ENCODE measurements at places on chromosomes 3 and 15.

DNA sequence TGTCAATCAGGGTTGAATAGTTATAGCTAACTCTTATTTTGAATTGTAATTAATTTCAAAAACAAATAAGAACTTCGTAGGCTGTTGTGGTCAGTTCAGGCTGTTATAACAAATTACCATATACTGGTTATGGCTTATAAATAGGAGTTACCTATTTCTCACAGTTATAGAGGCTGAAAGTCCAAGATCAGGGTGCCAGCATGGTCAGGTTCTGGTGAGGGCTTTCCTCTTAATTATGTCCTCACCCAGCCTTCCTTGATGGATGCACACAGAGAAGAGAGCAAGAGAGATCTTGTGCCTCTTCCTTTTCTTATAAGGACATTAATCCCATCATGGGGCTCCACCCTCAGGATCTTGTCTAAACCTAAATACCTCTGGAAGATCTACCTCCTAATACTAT lies 265.9 kb upstream of the SUCLG2 start:
- no peak for ATAC-seq

GRCh38 chr3:11509173-11510000 lies 134.3 kb downstream of the VGLL4 start:
- ATAC-seq = no peak

- no peak for ATAC-seq
Observed at GRCh38 chr15:65086680-65087111, 10.2 kb downstream of the KBTBD13 start.

- no peak for ATAC-seq
Observed at GRCh38 chr3:35666888-35667287, 27.6 kb downstream of the ARPP21 start.

GRCh38 chr15:80010131-80010673 lies 39.2 kb upstream of the BCL2A1 start:
- no peak for ATAC-seq

DNA sequence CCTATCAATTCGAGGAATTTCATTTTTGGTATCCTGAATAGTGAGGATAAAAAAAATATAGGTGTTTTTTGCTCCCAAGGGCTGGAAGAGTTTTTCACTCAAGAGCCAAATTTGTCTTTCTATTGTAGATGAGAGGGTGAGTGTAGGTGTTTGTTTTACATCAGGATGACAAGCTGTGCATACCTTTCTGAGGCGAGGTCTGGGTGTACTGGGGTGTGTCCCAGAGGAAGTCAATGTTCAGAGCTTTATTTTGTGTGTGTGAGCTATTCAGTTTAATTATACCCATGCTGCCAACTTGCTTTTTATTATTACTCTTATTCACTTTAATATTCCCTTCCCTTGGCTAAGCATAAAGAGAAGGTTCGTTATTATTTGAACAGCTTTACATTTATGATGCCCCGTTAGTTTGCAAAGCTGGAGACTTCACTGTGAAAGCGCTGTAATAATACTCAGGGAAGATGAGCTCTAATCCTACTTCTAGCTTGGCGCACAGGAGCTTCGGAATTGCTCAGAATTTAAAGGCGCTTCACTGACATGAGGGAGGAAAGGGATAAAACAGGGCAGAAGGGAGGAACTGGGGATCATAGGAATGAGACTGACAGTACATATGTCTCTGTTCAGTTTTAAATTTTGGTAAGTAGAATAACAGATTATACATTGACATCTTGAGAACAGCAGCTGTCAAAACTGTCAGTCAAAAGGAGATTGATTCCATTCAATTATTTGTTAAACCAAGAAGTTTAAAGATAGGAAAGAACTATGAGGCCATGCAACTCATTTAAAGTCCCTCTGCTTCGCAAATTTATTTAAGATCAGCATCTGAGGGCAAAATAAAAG lies 117.7 kb upstream of the TP63 start:
- no peak for ATAC-seq

DNA sequence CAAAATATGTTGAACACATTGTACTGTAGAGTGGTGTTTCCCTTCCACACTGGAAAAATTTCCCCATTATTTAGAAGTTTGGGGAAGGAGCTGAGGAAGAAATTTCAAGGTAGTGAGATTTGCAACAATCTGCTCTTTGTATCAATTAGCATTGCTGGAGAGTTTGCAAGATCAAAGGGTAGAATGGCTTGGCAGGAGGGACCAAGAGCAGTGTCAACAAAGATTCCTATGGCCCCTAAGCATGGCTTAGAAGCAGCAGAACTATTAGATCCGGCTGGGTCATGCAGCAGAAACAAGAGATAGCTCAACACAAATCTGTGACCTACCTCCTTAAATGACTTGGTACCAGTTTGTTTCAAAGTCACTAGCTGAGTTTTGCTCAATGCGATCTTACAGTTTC lies 175.0 kb downstream of the C3orf38 start:
- no peak for ATAC-seq

DNA sequence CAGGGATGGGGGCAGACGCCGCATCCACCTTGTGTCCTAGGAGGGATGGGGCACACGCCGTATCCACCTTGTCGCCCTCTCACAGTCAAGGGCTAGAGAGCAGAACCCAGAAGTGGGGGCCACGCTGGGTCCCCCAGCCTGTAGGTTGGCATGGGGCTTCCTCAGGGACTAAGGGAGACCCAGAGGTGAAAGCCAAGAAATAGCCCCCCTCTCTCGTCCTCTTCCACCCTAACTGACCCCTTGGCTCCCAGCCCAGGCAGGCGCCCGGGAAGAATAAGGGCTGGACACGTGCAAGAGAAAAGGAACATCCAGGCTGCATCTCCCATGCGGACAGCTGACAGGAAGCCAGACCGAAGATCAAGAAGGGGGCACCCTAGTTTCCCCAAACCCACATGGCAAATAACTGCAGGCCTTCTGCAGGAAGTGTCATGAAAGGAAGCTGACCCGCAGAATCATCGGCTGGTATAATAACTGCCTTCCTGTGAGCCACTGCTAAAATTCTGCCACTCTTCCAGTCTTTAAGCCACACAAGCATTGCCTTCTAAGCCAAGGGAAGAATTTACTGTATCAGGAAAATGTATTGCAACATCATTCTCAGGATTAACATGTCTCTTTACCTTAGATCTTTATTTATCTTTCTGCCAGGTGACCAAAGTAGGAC lies 38.5 kb upstream of the TFRC start:
- no peak for ATAC-seq

DNA sequence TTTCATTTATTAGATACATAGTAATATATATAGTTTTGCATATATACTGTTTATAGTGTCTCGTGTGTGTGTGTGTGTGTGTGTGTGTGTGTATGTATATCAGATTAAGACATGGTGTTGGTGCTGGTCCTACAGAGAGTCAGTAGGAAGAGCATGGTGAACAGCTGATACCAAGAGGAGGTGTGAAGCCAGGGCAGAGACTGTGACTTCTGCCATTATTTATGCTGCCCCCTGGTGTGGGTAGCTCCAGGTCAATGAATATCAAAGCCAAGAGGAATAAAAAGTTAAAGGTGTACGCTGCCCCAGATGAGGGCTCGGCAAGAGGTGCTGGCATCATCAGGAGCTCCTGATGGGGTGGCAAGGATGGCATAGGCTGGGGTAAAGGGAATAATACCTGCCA lies 299.5 kb upstream of the RASGRP1 start:
- no peak for ATAC-seq

GRCh38 chr3:48990636-48991469 lies 812 bp downstream of the P4HTM start:
- peak; percentile 21 for ATAC-seq

- peak; percentile 42 for ATAC-seq
Observed at GRCh38 chr3:196115678-196116083, 33.8 kb upstream of the TFRC start.

DNA sequence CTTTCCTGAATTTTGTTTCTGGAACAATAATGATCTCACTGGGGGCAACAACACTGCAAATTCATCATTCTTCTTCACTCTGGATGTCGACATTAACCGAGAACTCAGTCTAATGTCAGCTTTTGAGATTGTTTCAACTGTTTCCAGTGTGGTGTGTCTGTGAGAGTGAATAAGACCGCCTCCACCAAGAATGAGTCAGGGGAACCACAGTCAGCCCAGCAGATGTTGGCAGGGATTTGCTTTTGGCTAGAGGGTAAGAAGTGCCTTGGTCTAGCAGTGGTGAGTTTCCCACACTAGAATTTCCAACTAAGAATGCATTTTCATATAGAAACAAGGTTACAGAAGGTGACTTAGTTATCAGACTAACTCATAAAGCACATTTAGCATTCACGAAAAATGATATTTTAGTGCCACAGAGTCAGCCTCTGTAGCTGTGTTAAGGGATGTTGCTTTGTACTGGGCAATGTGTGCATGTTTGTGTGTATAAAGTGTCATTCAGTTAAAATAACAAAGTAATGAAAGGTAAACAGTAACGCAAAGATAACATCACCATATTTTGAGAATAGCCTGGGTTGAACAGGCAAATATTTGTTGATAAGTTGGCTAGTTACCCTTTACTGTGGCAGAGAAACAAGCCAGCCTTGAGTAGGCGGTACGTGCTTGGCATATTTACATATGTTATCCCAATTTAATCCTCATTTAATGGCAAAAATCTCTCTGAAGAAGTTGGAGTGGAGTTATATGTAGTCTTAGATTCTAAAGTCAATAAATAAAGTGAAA lies 33.8 kb downstream of the DRD3 start:
- peak; percentile 92 for ATAC-seq

DNA sequence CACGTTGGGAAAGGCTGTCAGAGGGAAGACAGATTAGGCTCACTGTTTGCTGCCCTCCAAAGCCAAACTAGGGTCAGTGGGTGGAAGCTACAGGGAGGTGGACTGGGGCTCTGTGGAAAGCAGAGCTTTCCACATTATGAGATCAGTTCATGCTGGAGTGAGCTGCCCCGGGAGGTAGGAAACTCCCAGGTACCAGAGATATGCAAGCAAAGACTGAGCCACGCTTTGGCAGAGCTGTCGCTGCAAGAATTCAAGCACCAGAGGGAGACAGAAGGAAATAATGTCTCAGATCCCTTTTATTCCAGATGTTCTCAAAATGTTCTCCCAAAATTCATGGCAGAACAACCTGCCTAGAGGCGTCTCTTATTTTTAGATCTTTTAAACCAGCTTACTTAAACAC lies 286.6 kb downstream of the WDR72 start:
- ATAC-seq = no peak

DNA sequence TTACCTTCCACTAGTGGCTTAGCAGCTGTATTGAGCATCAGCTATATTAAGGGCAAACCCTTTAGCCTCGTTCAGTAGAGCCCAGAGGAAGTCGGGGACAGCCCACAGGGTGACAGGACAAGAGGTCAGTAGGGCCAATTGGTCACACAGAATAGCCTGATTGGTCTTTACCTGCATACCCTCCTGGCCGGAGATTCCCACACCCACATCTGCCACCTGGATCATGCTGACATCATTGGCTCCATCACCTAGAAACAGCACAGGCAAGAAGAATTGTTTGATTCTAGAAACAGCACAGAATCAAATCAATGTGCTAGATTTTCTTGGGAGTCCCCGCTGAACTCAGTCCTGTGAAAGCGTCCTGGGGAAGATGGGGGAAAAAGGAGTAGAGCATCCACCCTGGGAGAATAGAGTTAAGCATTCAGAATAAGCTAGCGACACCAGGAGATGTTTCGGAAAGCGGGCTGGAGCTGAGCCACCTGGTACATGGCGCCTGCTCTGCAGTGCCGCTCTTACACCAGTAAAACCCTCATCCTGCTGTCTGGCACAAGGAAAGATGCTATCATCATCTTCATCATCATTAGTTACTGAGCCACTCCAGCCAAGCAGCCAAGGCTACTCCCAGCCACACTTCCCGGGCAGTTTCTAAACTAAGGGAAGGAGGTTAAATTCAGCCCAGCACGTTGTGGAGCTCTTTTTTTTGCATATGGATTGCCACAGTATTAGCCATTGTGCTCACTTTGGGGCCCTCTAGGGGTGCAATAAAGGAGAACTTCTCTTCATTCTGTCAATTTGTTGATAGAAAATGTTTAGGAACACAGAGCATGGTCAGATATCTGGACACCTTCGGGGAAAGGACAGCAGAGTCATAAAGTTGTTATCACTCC lies 171.3 kb downstream of the ATP10A start:
- no peak for ATAC-seq

DNA sequence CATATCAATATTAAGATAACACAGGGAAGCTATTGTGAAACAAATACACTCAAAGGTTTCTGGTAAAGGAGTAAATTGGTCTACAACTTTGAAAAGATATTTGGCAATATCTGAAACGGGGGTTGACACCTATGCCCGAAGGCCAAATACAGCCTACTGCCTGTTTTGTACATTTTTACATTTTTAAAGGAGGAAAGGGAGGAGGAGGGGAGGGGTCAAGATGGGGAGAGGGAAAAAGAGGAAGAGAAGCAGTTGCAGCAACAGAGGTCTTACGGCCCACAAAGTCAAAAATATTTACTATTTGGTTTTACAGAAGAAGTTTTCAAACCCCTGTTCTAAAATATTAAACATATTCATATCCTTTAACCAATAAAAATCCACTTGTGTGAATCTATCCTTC lies 94.2 kb downstream of the FMN1 start:
- ATAC-seq = no peak

- no peak for ATAC-seq
Observed at GRCh38 chr15:101362359-101362758, 67.3 kb upstream of the SNRPA1 start.

GRCh38 chr15:80558631-80559319 lies 136.3 kb upstream of the ABHD17C start:
- no peak for ATAC-seq

DNA sequence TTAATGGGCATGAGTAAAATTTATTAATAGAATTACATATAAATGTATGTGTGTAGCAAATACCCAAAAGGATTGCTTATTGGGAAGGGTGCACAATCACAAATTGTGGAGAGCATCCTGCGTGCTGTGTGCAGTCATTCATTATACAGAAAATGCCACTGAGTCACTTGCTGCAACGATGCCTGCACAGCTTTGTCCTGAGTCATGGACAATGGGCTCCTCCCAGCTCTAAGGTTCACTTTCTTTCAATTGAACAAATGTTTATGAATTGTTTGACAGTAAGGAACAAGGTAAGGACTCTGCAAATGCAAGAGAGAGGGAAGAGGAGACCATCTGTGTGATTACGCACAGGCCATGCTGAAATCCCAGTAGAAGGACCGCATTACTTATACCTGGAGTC lies 18.7 kb downstream of the CFAP161 start:
- ATAC-seq = no peak

GRCh38 chr15:99618941-99619411 lies 53.2 kb downstream of the MEF2A start:
- ATAC-seq = no peak

- no peak for ATAC-seq
Observed at GRCh38 chr3:58416191-58416590, 17.4 kb downstream of the PDHB start.

- ATAC-seq = no peak
Observed at GRCh38 chr3:12973827-12974226, 99.4 kb downstream of the IQSEC1 start.

GRCh38 chr15:32637704-32638103 lies 3.8 kb upstream of the SCG5 start:
- no peak for ATAC-seq
